ENCODE measurements at places on chromosomes 3 and 15.

- DNase-seq: peak; percentile 47
These were observed 503.6 kb downstream of the SHQ1 start for GRCh38 chr3:72344647-72345046.

DNA sequence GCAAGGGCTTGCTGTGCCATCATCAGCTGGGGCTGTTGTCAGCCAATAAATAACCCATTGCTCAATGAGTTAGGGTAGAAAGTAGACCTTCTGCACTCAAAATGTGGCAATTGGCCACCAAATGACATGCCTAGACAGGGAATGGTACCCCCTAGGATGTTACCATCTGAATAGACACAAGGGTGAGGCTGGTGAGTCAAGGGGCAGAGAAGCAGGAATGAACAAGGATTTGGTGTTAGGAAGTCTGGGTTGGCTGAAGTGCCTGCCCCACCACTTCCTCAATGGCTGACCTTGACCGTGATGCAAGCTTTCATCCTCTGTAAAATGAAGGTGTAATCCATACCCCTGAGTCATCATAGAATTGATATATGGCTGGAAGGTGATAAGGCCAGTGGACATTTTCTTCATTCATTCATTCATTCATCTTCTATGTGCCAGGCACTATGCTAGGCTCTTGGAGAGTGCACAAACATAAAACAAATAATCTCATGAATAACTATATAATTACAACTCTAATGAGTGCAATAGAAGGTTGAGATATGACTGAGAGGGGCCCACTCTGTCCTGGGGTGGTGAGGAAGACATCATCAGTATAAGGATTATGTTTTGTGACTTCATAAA lies 4.4 kb upstream of the CA12 start:
- no peak for DNase-seq

- peak; percentile 49 for DNase-seq
These were observed 527.5 kb downstream of the NAALADL2 start for GRCh38 chr3:175386630-175387029.

DNA sequence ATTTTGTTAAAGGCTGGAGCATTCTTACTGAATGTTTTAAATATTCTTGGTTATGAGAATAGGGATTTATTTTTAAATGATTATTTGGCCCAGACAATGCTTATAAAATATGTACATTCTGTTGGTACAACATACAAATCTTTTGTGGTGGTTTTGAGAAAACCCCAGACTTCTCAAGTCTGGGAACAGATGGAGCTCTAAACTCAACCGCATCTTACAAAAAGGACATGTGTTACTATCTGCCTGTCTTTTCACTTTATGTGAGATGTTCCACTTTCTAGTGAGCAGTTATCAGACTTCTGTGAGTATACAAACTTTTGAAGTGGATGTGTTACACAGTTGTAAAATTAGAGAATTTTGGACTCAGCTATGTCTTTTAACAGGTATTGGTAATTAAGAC lies 135.5 kb upstream of the RBMS3 start:
- DNase-seq: no peak

GRCh38 chr3:27669591-27669990 lies 52.5 kb downstream of the EOMES start:
- no peak for DNase-seq

DNA sequence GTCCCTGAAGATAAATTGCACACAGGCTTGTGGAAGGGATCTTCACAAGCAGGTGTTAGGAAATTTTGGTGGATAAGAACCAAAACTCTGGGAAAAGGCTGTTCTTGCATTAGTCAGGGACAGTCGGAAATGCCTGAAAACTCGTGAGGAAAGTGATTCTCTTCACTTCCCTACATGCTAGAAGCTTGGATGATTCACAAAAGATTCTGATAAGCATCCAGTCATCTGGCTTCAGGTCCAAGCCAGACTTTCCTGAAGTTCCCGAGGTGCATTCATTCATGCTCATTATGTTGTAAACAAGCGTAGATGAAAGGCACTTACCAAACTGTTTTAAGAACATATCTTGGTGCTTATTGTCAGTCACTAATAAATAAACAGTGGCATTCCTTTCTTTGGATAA lies 1028.7 kb downstream of the NTRK3 start:
- DNase-seq: no peak

- DNase-seq: no peak
These were observed 357.1 kb downstream of the ZPLD1 start for GRCh38 chr3:102791641-102792589.

DNA sequence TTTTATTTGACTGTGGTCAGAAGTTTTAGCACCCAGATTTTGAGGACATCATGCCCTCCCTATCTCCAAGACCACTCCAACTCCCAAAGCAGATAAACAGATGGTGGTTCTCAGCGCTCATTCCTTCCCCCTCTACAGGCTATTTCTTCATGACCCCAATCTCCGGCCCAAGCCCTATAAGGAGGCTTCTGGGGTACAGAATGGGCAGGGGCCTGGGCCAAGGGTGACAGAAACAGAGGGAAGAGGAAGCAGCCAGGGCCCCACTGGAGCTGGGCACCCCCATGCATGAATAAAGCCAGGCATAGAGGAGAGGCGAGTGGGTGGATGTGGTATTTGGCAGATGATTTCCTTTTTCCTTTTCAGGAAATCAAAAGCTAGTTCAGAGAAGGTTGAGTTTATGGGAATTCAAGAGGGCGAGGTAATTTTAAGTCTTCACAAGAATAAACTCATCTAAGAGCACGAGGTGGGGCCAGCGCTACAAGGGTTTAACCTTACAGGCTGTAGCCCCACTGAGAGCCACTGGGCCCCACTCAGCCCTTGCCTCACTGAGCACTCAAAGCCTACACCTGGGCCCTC lies 104.8 kb upstream of the HERC1 start:
- peak; percentile 76 for DNase-seq

GRCh38 chr3:196699749-196700148 lies 12.3 kb downstream of the CEP19 start:
- no peak for DNase-seq

- DNase-seq: no peak
These were observed 100.3 kb downstream of the LIPC start for GRCh38 chr15:58532126-58532525.

GRCh38 chr15:91561371-91562100 lies 292.0 kb upstream of the SLCO3A1 start:
- no peak for DNase-seq

GRCh38 chr15:59406446-59406845 lies 31.5 kb upstream of the FAM81A start:
- peak; percentile 27 for DNase-seq

GRCh38 chr3:9700536-9700935 lies 3.1 kb upstream of the CPNE9 start:
- DNase-seq: no peak

- DNase-seq: no peak
These were observed 87.4 kb downstream of the NUP210 start for GRCh38 chr3:13332740-13333139.

GRCh38 chr3:108293858-108294257 lies 2.5 kb upstream of the HHLA2 start:
- no peak for DNase-seq

- no peak for DNase-seq
These were observed 10.8 kb upstream of the GOLGA6L2 start for GRCh38 chr15:23457890-23458289.

DNA sequence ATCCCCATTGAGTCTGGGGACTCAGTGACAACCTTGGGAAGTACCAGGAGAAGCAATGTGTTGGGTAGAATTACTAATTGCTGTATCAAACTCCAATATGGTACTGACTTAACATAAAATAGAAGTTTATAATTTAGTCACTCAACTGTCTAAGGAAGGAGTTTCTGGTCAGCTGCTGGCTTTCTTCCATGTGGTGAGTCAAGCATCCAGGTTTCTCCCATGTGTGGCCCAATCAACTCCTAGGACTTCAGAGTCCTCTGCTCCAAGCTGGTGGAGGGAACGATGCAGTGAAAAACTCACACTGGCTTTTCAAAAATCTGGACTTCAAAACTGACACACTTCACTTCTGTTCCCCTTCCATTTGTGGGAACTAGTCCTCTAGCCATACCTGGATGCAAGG lies 25.2 kb downstream of the WNT5A start:
- no peak for DNase-seq

DNA sequence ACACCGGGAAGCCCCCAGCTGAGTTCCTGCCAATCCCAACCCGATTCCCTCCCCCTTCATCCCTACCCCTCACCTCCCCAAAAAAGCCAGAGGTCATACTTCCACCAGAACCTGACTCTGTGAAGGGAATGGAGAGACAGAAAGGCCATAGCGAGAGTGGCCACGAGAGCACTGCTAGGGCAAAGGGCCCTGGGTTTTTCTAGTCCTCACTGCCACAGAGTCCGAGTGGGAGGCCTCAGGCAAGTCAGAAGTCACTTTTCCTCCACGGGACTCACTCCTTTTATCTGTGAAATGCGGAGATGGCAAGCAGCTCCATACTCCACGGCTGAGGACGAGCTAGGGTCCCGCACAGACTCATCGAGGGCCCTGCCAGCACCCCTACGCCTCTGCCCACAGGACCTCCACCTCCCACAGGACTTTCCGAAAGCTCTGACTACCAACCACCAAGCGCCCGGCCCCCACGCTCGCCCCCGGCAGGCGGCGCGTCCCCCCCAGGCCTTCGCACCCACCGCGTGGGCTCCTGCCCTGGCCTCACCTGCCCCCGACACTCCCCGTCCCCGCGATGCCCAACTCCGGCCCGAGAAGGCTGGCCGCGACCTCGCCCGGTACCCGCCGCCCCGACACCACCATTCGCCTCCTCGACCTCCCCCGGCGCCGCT lies 792 bp downstream of the ATP13A3 start:
- DNase-seq: peak; percentile 57

- no peak for DNase-seq
These were observed 72.7 kb upstream of the CORO2B start for GRCh38 chr15:68506071-68506470.

- DNase-seq: no peak
These were observed 30.0 kb downstream of the MASP1 start for GRCh38 chr3:187261541-187261969.

DNA sequence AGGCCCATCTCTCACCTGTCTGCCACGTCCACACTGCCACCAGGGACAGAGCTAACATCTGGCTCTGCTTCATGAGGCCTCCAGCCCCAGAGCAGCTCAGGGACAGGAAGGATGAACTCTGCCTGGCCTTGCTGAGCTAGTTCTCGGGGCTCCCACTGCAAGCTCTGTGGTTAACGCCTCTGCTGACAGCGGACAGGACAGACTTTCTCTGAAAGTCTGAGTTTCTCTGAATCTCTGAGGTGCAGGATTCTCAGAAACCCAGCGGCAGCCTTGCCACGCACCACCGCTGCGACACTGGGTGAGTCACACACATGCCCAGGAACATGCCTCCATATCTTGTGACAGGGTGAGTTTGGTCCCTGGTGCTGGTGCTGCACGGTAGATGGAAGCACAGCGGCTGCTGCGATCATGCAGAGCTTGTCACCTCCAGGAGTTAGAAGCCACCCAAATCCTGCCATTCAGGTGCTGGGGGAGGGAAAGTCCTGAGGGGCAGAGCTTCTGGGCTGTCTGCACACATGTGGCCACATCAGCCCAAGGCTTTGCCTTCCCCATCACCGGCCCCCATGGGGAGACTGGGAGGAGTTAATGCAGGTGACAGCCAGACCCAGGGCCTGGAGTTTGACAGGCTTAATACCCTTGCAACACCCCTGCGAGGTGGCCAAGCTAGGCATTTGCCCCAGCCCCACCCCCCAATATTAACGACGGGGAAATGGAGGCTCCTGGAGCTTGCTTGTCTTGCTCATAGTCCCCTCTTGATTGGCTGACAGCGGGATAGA lies 267.0 kb downstream of the PLCL2 start:
- peak; percentile 84 for DNase-seq

- peak; percentile 73 for DNase-seq
These were observed 518.8 kb upstream of the ZNF385D start for GRCh38 chr3:22269831-22270230.

GRCh38 chr15:56168394-56168793 lies 75.3 kb downstream of the RFX7 start:
- DNase-seq: no peak

- DNase-seq: no peak
These were observed 312.7 kb downstream of the TLE3 start for GRCh38 chr15:69784798-69785566.

All from hematopoietic multipotent progenitor cell treated with erythropoietin and hydrocortisone succinate and interleukin-3 and kit ligand, for 6 days (in vitro differentiated cells).